Urinary bladder (tissue), 4 donors: ENCODE measurements at places on chromosomes 2 and 18. TPM values are rescaled to one million over a fixed set of nuclear protein-coding genes. Genes with fewer than 3 reads are reported as not detected.

DNA sequence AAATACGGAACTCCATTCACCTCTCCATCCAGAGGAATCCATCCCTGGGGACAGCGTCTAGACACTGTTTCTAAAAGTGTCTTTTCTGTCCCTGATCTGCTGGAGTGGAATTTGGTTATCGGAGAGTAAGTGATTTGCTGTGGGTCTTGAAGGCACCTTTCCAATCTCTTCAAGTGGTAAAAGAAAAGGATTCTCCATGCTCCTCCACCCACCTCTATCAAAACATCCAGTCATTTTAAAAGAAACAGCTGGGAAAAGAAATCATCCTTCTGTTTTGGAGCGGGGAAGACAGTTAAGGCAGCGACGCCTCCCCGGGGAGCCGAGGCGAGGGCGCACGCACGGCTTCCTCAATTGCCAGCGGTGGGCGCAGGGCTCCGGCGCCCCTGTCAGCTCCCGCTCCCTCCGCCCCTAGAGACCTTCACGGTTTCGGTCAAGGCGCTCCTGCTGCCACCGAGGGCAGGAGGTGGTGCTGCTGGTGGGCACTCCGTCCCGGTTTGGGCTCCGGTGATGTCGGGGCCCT is 547 bp downstream of the SLC35F5 start:
- DNase-seq = peak; percentile 13

The CNGA3 gene
- polyA plus RNA-seq = 0.15 TPM

DNA sequence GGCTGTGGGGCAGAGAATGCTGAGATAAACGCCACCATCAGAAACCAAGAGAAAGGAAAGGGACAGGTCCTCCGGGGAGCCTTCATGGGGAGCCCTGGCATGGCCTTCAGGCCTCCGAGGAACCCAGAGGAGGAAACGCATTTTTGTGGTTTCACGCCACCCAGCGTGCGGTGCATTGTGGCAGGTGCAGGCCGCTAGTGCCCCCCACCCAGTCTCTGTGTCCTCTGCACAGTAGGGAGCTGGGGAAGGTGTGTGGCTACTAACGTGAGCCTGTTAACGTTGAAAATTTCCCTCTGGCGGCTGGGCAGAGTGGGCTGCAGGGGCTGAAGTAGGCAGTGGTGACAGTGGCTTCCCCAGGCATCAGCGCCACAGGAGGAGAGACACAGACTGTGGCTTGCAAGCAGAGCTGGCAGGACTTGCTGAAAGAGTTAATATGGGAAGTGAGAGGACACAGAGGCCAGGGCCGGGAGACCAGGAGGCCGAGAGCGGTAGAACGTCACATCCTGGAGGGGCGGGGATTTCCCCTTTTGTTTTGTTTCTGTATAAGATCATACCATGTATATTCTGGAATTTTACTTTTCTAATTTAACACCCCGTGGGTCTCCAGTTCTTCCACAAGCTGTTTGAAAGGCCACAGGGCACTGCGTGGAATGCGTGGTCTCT is 166.9 kb downstream of the GBX2 start:
- no peak for DNase-seq

GRCh38 chr2:133885847-133886246 is 317.6 kb upstream of the NCKAP5 start:
- no peak for DNase-seq

The OTOS gene
- polyA plus RNA-seq = not detected

GRCh38 chr18:23231340-23232021 is 96.2 kb downstream of the CABLES1 start:
- DNase-seq = no peak

DNA sequence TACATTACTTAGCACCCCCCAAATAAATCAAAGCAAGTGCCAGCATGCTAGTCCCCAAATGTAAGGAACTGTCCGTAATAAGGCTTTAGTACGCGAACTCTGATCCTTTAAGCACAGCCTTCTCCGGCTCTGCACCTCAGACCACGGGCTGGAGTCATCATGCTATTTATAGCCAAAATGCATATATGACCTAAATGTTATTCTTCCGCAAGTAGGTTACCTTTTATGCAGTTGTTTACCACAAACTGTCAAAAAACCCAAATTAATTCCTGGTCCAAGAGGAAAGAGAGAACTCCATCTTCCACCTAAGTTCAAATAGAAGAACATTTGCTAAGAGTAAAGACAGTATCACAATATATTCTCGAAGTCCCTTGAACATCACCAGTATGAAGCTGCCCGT is 42.7 kb downstream of the ZNF516 start:
- DNase-seq = no peak

DNA sequence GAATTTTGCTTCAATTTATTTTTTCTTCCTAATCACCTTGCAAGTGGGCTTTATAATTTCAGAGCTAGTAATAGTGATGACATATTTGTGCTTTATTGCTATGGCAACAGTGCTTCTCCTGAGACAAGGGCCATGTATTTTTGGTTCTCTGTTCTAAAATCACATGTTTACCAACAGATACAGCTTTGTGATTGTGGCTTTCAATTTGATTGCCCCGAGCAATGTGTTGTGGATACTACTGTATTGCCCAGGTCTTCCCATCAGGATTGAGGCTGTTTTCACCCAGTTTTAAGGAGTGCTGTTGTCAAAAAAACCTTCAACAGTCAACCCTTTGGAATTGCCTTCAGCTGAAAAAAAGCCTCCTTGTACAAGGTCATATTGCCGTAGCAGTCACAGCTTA is 841.4 kb upstream of the VRK2 start:
- no peak for DNase-seq

GRCh38 chr2:120486946-120487345 is 141.0 kb downstream of the INHBB start:
- DNase-seq = no peak

DNA sequence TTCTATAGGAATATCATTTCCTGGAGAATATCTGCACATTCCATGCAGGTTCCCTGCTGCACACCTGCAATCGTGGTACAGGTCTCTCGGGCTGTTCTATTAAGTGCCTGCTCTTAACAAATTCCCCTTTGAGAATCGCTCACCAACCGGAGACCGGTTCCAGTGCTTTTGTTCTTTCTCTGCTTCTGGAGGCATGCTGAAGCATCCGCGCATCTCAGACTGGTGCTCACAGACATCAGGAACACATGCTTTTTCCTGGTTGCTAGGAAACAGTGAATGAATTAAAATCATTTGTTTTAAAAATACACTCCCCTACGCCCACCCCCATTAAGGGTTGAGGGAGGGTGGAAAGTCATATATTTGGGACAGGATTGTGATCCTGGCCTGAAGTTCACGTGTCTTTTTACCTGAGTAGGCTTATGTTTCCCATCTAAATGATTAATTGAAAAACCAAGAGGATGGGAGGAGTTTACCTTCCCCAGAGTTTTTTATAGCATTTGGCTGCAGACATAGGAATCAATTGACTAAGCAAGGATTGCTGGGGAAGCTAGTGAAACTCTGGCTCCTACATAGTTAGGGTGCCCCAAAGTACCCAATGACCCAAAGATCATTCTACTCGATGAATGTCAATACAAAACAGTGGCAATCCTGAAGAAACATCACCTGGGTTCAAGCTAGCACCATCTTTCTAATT is at the start of gene C2orf80:
Gene C2orf80 (minus strand): TSS at position 221 of the 694 bp plus-strand sequence. CDS start 3,044 bp downstream, outside the sequence.
- no peak for DNase-seq

- peak; percentile 61 for DNase-seq
Observed at GRCh38 chr2:64283641-64284361, 139.6 kb upstream of the PELI1 start.

The KCNG2 gene
- polyA plus RNA-seq = 0.46 TPM

DNA sequence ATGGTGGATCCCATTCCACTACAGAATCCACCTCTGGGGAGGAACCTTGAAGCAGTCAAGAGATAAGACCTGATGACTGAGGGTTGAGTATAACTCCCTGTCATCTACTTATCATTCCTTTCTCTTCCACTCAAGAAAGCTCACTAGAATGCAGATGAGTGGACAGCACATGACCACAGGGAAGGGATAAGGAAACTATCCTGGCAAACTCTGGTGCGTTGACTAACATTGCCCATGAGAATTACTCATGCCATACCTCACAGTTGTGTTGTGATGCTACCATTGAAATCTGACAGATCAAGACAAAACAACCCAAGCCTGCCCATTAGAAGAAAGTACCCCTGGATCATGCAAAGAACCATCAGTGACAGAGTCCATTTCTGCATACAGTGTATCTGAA is 26.5 kb downstream of the SLC16A14 start:
- DNase-seq = no peak

DNA sequence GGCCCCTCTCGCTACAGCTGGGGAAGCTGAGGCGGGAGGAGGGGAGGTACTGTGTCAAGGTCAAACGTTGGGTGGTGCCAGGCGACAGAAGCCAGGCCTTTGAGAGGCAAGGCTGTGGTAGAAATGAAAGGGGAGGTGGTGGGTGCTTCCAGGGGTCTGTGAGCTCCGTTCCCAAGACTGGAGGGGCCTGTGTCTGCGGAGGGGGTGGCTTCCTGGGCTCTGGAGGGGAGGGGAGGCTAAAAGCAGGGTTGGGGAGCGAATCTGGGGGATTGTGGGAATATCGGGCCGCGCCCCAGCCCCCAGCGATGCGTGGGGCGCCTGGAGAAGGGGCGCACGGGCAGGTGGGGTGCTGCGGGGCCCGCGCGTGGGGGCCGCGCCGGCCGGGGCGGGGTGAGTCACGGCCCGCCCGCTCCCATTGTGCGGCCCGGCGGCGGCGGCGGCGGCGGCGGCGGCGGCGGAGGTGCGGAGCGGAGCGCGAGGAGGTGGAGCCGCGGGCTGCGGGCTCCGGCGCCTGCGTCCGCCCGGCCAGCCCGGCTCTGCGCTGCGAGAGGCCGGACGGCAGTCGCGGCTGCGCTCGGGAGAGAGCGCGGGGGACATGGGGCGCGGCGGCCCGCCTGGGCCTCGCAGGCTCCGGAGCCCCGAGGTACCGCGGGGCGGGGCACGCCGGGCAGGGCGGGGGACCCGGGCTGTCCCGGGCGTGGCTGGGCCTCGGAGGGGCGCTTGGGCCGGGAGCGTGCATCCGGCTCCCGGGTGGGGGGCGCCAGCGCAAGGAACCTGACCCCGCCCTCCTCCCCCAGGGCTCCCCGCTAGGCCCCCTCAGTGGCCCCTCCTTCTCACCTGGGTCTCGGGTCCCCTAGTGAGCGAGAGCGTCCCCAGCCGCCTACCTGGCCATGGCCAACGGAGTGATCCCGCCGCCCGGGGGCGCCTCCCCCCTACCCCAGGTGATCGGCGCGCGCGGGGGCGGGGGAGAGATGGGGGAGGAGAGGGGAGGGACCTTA is at the start of gene SLC4A3:
Gene SLC4A3 (plus strand): TSS at position 528 of the 998 bp plus-strand sequence. CDS start 363 bp downstream, at position 891.
- DNase-seq = no peak

DNA sequence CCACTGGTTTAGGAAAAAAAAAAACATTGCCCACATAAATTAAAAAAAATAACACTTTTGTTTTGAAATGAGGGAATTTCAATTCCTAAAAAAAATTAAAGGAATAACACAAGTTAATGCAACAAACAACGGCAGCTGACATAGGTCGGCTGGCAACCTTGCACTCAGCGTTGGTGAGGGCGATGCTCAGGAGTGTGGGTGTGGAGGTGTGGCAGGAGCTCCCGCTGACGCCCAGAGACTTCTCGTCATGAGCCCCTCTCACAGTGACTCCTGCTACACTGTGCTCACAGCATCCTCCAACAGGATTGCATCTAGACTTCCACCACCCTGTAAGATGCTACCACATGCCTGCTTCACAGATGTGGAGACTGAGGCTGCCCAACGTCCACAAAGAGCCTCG is 150.3 kb upstream of the PXDN start:
- no peak for DNase-seq

- DNase-seq = no peak
Observed at GRCh38 chr2:74760875-74761630, 72.9 kb upstream of the HK2 start.

DNA sequence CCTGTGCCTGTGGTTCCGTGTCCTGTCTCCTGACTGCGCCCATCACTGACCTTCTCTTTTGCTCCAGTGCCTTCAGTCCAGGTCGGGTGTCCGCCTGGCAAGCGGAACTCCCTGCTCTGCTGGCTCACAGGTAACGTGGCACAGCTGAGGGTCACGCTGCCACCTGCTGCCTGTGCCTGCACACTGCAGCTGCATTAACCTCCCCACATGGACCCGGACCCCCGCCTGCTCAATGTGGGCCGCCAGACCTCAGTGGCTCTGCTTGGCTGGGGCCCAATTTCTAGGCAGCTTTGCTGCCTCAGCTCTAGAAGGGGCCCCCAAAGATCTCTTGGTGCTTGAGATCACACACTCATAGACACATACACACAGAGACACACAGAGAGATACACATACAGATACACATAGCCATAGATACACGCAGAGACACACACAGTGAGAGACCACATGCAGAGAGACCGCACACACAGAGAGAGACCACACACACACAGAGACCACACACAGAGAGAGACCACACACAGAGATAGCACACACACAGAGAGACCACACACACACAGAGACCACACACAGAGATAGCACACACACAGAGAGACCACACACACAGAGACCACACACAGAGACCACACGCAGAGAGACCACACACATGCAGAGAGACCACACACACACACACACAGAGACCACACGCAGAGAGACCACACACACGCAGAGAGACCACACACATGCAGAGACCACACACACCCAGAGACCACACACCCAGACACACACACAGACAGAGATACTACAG is 14.9 kb upstream of the CNNM3 start:
- DNase-seq = no peak

The ANKRD36B gene
- 3.4 TPM for polyA plus RNA-seq

GRCh38 chr2:216405588-216405987 is 6.7 kb upstream of the SMARCAL1 start:
- no peak for DNase-seq

- DNase-seq = no peak
Observed at GRCh38 chr2:151630372-151630771, 103.9 kb downstream of the NEB start.

GRCh38 chr2:132953771-132954170 is 283.8 kb upstream of the LYPD1 start:
- no peak for DNase-seq

GRCh38 chr18:6444466-6445228 is 29.9 kb upstream of the L3MBTL4 start:
- DNase-seq = no peak

DNA sequence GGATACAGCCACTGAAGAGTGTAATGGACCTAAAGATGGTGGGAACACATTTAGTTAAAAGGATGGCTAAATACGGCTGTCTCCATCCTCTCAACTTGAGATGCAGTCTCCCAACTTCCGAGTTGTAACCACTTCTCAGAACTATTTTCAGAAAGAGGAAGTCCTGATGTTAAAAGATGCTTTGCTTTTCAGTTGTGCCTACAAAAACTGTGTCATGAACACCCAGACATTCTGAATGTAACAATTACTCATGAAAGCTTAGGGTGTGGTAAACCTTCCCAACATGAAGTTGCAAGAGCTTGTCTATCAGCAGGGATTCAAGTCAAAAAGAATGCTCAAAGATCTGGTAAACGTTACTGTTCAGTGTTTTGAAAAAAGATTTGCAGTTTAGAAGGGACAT is 147.9 kb downstream of the DOCK10 start:
- DNase-seq = no peak

GRCh38 chr2:185108588-185108987 is 510.3 kb downstream of the ZNF804A start:
- no peak for DNase-seq

The DCTN1 gene
- 118 TPM for polyA plus RNA-seq

GRCh38 chr2:157757500-157757899 is 118.6 kb downstream of the ACVR1 start:
- no peak for DNase-seq
